MCF 10A (cell line): ENCODE measurements at places on chromosomes 5 and 9. TPM values are rescaled to one million over a fixed set of nuclear protein-coding genes. Genes with fewer than 3 reads are reported as not detected.

The HRCT1 gene
- 4.4 and 6.0 TPM in 2 replicates for total RNA-seq

The KCNN2 gene
- total RNA-seq: not detected in 2 replicates

The TMOD1 gene
- 0.26 TPM in 1 of 2 replicates, not detected in the other for total RNA-seq

The DHFR gene
- total RNA-seq: 6.3 and 13.0 TPM in 2 replicates

The SLC23A1 gene
- not detected in 2 replicates for total RNA-seq

The PCSK1 gene
- total RNA-seq: 2.8 and 4.4 TPM in 2 replicates

The HAVCR2 gene
- total RNA-seq: 0.17 TPM in 1 of 2 replicates, not detected in the other

The PLAC8L1 gene
- 2.5 and 3.0 TPM in 2 replicates for total RNA-seq

The NDUFB6 gene
- 56.1 and 59.6 TPM in 2 replicates for total RNA-seq

The SPINK1 gene
- 1.5 and 4.0 TPM in 2 replicates for total RNA-seq

The PCDHGA12 gene
- 0.79 and 0.91 TPM in 2 replicates for total RNA-seq

The NOXA1 gene
- 8.2 and 8.9 TPM in 2 replicates for total RNA-seq

The SPATA9 gene
- total RNA-seq: not detected in 2 replicates

The ALDOB gene
- not detected in 2 replicates for total RNA-seq

The S1PR3 gene
- 2.7 and 2.8 TPM in 2 replicates for total RNA-seq

The BARX1 gene
- 0.23 TPM in 1 of 2 replicates, not detected in the other for total RNA-seq

The IFNK gene
- not detected in 2 replicates for total RNA-seq

The C5orf58 gene
- total RNA-seq: not detected in 2 replicates

The CBY3 gene
- total RNA-seq: not detected in 2 replicates

The ORM2 gene
- total RNA-seq: not detected in 2 replicates

GRCh38 chr9:4463824-4464223 lies 26.4 kb upstream of the SLC1A1 start:
- DNase-seq: no peak

DNA sequence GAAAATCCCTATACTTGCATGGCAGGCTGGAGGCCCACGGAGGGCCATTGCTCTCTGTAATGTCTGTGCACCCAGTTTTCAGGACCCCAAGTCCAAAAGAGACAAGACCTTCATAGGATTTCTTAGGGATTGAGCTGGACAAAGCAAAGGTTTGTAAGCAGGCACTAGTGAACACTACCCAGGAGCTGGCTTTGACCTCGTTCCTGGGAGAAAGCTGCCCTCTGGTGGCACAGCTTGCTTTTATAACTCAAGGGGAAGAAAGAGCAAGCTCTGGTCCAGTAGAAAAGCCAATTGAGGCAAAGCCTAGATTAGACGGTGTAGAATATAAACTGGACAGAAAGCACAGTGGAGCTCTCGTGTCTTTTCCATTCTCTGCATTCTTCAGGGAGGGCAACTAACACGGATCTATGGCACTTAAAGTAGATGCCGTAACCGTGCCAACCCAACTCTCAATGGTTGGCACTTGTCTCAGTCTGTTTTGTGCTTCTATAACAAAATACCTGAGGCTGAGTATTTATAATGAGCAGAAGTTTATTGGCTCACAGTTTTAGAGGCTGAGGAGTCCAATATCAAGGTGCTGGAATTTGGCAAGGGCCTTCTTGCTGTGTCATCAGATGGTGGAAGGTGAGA lies 7.9 kb downstream of the GABRP start:
- DNase-seq: peak; percentile 88

GRCh38 chr9:5446451-5447236 lies 3.7 kb upstream of the CD274 start:
- no peak for DNase-seq

DNA sequence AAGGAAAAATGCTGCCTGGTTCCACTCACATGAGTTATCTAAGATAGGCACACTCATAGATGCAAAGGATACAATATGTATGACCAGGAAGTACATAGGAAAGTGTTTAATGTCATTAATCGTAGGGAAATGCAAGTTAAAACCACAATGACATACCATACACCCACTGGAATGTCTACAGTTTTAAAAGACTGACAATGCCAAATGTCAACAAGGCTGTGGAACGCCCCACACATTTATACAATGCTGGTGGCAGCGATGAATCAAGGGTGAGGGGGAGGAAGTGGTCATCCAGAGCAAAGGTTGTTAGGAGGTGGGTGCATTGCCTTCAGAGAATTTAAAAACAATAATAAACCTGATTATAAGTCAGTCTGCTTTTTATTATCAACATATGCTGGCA lies 437.8 kb downstream of the ARHGEF28 start:
- DNase-seq: peak; percentile 64

DNA sequence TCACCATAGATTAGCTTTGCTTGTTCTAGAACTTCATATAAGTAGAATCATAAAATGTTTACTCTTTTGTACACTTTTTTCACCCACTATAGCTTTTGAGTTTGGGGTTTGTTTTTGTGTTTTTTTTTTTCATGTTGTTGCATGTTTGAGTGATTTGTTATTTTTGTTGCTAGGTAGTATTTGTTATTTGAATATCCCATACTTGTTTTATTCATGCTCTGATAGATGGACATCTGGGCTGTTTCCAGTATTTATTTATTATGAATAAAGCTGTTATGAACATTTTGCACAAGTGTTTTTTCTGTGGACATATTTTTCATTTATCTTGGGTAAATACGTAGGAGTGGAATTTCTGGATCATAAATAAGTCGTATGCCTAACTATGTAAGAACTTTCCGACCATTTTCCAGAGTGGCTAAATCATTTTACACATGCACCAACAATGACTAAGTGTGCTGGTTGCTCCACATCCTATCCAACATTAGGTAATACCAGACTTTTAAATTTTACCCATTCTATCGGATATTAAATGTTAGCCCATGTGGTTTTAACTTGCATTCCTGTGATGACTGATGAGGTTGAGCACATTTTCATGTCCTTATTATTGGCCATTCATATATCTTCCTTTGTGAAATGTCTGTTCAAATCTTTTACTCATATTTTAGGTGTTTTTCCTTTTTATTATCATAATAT lies 69.1 kb upstream of the NR4A3 start:
- DNase-seq: peak; percentile 67

DNA sequence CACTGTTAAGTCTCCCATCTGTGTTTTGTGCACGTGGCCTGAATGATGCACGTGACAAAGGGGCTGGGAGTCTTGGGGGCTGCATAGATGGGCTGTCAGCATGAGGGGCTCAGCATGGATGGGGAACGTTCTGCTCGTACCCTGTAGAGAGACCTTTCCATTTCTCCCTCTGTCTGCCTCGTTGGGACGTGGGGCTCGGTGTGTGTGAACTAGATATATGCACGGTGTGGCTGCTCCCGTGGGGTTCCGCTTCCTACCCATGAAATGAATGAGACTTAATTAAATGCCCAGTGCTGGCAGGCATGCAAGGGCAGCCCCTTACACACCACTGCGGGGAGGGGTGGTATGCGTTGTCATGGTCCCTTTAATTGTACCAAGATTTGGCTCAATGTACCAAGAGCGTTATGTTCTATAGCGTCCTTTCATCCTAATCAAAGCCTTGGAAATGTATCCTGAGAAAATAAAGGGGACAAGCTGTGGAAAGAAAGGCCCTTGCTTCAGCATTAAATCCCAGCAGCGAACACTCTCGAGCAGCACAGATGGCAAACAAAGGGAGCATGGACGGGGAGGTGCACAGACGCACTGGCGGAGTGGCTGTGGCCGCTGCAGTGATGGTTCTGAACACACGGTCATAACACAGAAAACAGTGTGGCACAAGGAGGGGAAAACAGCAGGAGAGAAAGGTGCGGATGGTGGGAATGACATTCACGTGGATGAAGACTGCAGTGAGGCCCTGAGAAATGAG lies 66.8 kb downstream of the RASGEF1C start:
- DNase-seq: no peak

GRCh38 chr5:172175263-172175719 lies 12.7 kb downstream of the STK10 start:
- no peak for DNase-seq

- no peak for DNase-seq
Observed at GRCh38 chr5:460273-460625, 17.3 kb downstream of the EXOC3 start.

GRCh38 chr9:134698587-134699342 lies 57.2 kb downstream of the COL5A1 start:
- peak; percentile 57 for DNase-seq

DNA sequence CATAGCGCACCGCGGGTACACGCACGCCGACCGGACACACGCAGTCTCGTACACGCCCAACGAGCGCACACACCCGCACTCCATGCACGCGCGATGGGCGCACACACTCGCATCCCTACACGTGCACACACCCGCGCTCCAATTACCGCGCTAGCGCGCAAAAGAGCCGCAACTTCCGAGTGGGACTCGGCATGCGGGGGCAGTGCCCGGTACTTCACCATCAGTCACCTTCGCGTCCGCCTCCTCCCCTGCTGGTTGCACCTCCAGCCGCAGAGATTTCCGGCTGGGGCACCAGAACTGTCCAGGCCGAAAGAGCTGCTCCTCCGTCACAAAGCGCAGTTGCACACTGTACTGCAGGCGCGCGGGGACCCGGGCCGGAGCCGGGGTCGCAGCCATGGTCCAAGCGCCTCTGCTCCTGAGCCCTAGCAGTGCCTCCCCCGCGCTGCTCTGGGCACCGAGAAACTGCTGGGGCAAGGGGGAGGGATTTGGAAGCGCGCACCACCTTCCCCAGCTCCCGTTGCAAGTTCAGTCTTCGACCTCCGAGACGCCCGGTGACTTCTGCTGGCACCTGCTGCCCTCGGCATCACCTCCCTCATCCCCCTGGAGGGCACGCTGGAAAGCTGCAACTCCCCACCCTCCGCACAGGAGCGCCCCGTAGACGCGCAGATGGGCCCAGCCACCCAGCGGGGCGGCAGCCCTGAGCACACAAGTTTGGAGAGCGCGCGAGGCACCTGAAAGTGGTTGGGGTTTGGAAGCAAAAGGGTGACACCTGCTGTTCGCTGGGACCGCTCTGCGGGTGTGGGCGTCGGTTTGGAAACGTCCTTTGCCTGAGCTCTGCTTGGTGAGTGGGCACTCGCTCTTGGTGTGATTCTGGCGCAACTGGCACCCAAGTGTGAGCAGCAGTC lies 337.4 kb upstream of the PUM3 start:
- DNase-seq: peak; percentile 40

- peak; percentile 69 for DNase-seq
Observed at GRCh38 chr5:157718519-157718918, 12.7 kb upstream of the THG1L start.

GRCh38 chr5:83092619-83093018 lies 15.3 kb downstream of the XRCC4 start:
- DNase-seq: no peak

- DNase-seq: peak; percentile 83
Observed at GRCh38 chr9:109010746-109011145, 2.6 kb downstream of the CTNNAL1 start.

GRCh38 chr5:31807789-31808540 lies 169.0 kb downstream of the PDZD2 start:
- no peak for DNase-seq

DNA sequence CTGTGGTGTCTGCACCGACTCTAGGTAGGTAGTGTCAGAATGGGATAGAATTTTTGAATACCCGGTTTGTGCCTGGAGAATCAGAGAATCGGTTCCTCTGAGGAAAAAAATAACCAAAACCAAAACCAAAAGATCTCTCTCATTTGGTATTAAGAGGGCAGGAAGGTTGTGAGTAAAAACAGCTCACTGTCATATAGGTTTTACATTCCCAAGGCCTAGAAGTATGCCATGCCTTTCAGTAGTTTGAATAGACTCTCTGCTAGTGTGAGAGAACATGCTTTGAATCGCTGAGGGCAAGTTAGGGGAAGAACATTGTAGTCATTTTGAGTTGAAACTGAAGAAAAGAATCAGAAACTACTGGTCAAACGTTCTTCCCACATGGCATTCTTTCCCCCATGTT lies 411.4 kb upstream of the CD180 start:
- DNase-seq: no peak

GRCh38 chr5:111493031-111493430 lies 19.3 kb downstream of the STARD4 start:
- no peak for DNase-seq

DNA sequence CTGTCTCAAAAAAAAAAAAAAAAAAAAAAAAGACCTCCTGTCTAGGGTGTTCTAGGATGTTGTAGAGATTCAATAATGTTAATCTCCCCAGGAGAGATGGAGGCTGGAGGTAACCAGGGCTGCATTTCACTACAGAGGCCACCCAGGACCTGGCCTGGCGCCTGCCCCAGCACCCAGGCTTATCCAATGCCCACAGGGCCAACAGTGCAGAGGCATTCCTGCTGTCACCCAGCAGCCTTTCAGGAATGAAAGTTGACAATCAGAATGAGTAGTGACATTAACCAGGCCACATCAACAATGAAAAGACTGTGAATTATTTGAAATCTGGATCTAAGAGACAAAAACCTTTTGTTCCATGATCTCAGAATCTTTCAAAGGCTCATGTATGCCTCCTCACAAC lies 36.2 kb upstream of the GABRP start:
- no peak for DNase-seq

DNA sequence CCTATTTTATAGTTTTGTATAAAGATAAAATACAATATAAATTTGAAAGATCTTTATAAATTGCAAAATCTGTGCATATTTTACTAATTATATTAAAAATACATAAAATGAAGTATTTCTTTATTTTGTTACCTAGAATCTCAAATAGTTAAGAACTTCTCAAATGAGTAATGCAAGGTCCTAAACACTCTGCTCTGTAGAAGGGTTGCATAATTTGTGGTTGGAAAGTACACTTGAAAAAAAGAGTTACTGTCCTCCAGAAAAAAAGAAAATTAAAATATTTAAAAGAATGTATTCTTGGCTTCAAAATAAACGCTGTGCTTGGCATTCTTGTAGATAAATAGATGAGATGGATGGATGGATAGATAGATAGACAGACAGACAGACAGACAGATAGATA lies 428.8 kb upstream of the CDH6 start:
- DNase-seq: peak; percentile 30

- no peak for DNase-seq
Observed at GRCh38 chr9:91191411-91192380, 170.0 kb downstream of the AUH start.

- no peak for DNase-seq
Observed at GRCh38 chr9:82082563-82082962, 94.0 kb downstream of the SPATA31D1 start.
